Astrocyte of the cerebellum (primary cell): ENCODE measurements at places on chromosomes 1 and 21.

- no peak for DNase-seq
These were observed 221.3 kb upstream of the DMRTA2 start for GRCh38 chr1:50644447-50645105.

DNA sequence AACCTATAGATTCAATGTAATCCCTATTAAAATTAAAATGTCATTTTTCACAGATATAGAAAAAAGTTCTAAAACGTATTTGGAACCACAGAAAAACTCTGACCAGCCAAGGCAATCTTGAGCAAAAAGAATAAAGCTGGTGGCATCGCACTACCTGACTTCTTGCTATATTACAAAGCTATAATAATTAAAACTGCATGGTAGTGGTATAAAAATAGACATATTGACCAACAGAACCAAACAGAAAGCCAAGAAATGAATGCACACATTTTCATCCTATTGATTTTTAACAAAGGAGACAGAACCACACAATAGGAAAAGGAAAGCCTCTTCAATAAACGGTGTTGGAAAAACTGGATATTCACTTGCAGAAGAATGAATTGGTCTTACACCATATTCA lies 9.2 kb upstream of the SHISAL2A start:
- DNase-seq = no peak

DNA sequence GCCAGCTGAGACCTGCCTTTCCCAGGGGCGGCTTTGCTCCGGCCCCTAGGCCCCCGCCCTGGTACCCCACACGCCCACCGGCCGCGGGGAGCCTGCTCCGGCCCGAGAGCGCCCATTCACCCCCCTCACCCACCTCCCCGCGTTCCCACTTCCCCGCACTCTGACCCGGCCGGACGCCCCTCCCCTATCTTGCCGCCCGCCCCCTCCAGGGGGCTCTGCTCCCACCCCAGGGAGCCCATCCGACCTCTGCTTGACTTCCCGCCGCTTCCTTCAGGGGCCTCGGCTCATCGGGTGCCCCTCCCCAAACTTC lies 466 bp downstream of the HTR6 start:
- no peak for DNase-seq

DNA sequence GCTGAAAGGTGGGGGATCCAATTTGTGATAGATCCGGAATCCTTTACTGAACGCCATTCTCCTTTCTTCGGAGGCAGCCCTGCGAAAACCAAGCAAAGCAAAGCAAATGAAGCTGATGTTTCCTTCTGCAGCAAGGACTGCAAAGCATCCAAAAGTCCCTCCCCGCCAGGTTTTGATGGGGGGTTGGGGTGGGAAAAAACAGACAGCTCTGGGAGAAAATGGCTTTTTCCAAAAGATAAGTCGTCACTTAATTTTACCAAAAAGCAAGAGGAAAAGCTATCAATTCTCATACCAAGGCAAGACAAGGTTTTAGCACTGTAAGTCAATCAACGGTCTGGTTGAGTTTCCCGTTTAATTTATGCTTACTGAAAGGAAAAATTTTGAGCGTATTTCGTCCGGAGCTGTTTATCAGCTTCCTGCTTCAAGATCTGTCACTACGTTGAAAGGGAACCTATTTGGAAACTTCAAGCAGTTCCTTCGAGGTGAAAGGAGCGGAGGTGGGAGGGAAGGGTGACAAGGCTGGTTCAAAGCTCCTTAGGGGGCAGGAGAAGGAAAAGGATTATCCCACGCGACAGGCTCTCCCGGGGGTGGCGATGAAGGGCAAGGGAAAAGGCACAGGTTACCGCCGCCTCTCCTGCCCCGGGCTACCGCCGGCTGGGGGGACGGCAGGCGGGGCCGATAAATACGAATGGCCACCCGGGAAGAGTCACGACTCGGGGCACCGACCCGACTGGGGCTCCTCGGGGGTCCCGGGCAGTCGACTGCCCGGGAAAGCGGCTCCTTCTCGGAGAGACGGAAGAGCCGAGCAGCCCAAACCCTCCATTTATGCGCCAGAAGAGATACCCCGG lies 750 bp downstream of the SYNJ1 start:
- no peak for DNase-seq

GRCh38 chr21:40152476-40152875 lies 285.2 kb downstream of the PCP4 start:
- DNase-seq = no peak

DNA sequence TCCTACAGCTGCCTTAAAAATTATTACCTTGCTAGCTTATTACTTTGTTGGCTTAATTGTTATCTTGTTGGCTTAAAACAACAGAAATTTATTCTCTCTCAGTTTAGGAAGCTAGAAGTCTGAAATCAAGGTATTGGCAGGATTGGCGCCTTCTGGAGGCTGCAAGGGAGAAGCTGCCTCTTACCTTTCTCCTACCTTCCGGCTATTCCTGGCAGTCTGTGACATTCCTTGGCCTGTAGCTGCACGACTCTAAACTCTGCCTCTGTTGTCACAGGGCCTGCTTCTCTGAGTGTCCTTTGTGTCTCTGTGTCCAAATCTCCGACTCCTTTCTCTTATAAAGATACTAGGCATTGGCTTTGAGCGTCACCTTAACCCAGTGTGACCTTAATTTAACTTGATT lies 579.9 kb upstream of the B3GALT2 start:
- DNase-seq = no peak

DNA sequence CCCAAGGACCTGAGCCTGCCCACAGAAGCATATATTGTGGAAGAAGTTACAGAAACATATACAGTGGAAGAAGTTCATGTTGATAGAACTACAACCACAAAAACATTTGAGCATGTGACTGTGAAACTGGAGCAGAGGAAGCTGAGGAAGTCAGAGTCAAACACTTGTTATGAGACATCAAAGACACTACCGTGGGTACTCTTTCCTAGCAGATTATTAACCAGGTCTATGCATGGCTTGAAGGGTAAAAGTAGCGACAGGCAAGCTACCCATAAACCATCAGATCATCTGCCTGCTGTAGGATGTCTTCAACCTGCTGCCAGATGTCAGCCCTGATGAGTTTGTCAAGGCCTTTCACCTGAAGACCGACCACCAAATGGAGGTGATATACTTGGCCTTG lies 35.8 kb downstream of the IVNS1ABP start:
- DNase-seq = no peak

GRCh38 chr21:44804762-44805161 lies 3.1 kb upstream of the UBE2G2 start:
- DNase-seq = no peak

- DNase-seq = no peak
These were observed 318.2 kb upstream of the PLXNA2 start for GRCh38 chr1:208562151-208562960.
